Osteoblast (primary cell): ENCODE measurements at places on chromosomes 2 and 18.

GRCh38 chr2:139867601-139868226 is 1087.5 kb upstream of the NXPH2 start:
- no peak for DNase-seq

DNA sequence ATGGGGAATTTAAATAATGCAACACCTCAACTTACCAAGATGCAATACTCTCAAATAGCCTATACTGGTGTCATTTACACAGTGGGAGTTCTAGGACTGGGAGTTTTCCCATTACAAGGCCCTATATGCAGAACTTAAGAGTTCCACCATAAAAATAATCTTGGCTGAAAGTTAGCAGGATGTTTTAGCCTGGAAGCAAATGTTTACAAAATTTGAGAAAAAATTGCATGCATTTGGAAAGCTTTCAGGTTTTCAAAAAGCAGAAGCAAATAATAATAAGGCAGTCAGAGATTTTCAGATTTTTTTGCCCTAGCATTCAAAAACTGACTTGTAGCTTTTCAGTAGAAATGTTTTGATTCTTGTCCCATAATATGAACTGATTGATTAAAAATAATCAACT is 397.3 kb downstream of the ARHGAP15 start:
- no peak for DNase-seq

- DNase-seq: peak; percentile 32
These were observed 457.2 kb upstream of the MEX3C start for GRCh38 chr18:51654488-51655326.

DNA sequence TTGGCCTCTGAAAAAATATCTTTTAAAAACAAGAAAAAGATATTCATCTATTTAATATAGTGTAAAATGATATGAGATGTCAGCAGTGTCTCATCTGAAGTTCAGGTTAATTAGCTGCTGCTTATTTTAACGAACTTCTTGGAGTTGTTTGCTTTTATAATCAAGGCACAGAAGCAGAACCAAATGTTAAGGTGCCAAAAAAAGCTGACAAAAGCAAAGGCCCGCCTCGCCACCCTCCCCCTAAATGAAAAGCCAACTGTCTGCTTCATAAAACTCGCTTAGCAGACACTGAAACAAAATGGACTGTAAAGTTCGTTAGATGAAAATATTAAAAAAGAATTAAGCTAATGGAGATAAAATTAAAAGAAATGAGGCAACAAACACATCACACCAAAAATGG is 562.6 kb downstream of the ZEB2 start:
- no peak for DNase-seq

DNA sequence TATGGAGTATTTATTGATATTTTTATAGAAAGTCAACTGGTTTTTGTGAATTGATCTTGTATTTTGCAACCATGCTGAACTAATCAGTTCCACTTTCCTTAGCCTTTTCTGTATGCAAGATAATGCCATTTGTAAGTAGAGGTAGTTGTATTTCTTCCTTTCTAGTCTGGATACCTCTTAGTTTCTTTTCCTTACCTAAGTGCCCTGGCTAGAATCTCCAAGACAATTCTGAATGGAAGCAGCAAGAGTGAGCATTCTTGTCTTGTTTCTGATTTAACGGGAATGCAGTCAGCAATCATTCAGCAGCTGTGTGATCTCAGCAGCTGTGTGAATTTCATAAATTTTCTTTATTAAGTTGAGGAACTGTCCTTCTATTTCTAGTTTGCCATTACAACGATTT is 73.4 kb downstream of the NRXN1 start:
- DNase-seq: no peak

DNA sequence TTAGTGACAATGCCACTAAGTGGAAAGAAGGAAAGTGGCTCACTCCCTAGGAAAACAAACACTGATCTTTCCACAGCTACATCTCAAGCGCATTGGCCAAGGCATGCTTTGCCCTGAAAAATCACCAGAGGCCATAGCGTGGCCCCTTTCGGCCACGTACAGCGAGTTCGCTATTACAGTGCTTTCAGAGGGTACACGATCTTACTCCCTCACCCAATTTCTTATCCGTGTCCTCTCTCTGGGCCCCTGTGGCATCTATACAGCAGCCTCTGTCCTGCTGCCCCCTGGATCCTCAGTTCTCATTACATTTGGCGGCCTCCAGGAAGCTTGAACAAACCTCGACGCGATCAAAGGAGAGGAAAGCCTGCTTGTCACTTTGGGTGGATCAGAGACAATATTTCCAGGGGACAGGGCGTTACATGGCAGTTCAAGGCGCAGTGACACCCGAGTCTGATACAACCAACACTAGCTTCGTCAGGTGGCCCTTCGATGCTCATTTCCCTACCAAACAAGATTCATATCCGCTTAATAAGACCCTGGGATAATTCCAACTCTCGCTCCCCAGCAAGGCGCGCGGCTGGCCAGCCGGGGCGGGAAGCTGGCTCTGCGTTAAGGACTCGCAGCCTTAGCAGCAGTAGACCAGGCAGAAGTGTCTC is 941 bp downstream of the SKOR2 start:
- peak; percentile 73 for DNase-seq
